ENCODE measurements at places on chromosomes 1 and 21.

DNA sequence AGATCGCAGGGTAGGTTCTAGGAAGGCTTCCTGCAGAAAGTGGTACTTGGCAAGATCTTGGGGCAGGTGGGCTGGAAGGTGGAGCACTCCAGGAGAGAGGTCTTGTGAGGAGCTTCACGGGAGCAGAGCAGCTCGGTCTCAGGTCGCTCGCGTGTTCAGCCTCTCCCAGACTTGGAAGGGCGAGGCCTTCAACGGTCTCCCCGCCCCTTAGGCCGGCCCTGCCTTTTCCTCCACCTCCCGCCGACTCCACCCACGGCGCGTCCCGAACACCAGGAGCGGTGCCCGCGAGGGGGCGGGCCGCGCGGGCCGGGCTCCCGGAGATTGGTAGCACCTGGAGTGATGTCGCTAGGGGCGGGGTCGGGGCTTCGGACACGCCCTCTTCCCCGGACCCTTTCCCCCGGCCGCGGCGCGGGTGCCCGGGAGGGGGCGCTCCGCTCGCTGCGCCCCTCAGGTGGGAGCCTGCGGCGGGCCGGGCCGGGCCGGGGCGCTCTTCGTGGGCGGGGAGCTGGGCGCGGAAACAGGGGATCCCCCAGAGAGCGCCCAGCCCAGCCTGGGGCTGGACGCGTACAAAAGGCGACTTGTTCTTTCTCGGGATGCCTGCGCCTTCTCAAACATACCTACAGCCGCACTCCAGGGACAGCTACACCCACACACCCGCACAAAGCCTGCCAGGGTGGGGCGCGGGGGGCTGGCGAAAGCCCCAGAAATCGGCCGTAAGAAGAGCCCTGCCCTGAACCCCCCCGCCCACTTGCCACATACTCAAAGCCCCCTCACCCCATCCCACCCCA lies 35.5 kb downstream of the AHDC1 start:
- peak; percentile 98 for DNase-seq

GRCh38 chr1:157170677-157171515 lies 32.7 kb upstream of the ETV3 start:
- DNase-seq: no peak

DNA sequence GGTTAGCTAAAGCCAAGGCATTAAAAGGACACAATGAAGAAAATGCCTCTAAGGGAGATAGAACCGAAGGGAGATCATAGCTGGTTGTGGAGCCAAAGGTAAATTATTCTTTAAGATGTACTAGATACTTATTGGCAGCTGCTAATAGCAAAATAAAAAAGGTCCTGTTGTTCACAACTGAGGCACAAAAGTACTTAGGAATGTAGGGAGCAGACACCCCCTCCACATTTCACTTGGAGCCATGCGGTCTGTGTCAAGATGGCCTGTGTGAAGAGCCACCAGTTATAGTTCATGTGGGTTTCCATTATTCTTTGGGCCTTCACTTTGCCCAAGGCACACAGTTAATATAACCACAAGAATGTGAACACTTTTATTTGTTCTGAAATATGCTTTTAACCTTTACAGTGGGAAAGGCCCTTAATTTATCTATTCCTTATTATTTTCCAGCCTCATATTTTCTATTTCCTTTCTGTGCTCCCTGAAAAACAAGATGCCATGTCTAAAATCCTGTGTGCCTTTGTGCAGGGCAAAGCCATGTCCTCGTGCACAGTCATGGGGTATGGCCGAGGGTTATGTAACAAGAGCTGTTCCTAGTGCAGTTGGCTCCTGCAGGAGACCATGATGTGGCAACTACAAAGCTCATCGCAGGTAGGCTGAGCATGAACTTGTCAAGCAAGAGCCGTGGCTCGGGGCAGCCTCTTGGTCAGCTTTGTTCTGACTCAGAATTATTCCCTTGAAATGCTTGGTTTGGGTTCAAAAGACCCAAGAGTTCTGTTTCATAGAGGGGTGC lies 16.2 kb upstream of the WDR26 start:
- DNase-seq: no peak

DNA sequence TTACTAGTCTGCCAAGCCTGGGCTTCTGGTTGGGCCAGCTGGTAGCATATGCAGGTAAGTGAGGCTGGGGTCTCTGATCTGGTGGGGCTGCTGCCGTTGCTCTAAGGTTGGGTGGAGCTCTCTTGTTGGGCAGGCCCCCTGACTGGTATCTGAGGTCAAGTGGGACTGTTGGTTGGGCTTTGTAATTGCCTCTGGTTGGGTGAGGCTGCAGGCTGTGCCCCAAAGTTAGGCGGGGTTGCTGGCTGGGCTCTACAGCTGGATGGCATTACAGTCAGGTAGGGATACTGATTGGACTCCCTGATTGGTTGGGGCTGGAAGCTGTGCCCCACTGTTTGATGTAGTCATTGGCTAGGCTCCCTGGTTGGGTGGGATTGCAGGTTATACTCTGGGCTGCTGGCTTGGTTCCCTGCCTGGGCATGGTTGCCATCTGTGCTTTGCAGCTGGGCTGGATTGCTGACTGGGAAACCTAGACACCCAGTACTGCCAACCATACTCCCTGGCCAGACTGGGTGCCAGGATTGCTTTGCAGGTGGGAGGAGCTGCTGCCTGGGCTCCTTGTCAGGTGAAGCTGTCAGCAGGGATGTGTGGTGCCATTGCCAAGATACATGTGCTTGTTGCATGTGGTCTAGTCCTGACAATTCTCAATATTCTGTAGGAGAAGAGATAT lies 130.5 kb downstream of the RABGAP1L start:
- DNase-seq: no peak

- DNase-seq: no peak
Observed at GRCh38 chr1:27868932-27869718, 3.2 kb upstream of the THEMIS2 start.

- no peak for DNase-seq
Observed at GRCh38 chr21:28086861-28087581, 905.7 kb downstream of the LTN1 start.

- DNase-seq: no peak
Observed at GRCh38 chr1:192168964-192169363, 10.7 kb downstream of the RGS18 start.

- DNase-seq: no peak
Observed at GRCh38 chr1:200625381-200625824, 4.9 kb upstream of the KIF14 start.

- no peak for DNase-seq
Observed at GRCh38 chr21:38139380-38140168, 117.2 kb upstream of the KCNJ15 start.

- no peak for DNase-seq
Observed at GRCh38 chr21:46188226-46189212, 4.3 kb upstream of the SPATC1L start.

- no peak for DNase-seq
Observed at GRCh38 chr1:168380945-168381344, 100.3 kb downstream of the TBX19 start.

DNA sequence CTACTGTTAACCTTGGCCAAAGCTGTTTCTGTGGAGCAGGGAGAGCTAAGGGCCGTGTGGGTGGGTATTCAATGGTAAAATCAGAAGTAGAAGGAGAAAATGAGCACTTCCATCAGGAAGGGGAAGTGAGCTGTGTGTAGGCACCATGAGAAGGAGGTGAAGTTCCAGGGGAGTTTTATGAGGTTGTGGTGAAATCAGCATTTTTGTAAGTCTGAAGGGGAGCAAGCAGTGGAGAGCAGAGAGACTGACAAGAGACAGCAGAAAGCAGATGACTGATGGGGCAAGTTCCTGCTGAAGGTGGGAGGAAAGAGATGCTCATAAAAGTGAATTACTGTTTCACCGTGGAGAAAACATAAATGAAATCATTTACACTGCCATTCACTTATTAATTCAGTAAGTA lies 2.7 kb upstream of the GPR88 start:
- no peak for DNase-seq

DNA sequence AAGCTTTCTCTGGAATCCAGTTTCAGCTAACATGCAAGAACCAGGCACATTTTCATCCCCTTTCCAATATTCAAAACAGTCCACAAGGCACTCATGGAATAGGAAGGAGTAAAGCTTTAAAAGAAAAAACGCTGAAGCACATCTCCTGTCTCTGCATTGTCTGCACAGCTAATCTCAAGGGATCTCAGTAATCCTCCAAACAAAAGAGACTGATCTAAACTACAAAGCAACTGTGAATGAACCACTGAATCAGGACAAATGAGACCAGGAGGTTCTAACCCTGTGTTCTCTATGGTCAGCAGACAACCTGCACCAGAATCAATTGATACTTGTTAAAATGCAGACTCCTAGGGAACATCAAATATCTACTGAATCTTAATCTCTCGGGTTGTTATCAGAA lies 399.0 kb downstream of the HHAT start:
- DNase-seq: no peak

DNA sequence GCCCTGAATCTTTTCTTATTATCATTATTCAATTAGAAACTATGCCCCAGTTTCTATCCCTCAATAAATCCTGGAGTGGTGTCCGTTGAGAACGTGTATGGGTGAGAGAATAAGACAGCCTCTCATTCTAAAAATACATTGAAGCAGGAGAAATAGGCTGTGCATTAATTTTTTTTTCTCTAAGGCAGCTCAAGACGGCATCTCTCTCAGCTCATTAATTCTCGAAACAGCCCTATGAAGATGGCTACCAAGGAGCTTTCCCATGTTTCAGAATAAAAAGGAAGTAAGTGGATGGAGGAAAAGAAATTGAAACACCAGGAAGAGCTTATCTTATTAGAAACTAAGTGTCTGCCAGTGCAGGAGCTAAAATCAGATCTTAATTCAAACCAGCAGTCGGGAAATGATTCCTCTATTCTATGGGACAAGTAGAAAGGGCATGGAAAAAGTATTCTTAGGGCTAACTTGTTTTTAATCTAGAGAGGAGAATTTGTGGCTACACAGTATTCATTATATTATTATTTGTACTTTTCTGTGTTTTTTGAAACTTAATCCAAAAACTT lies 347.1 kb upstream of the PLD5 start:
- DNase-seq: no peak

DNA sequence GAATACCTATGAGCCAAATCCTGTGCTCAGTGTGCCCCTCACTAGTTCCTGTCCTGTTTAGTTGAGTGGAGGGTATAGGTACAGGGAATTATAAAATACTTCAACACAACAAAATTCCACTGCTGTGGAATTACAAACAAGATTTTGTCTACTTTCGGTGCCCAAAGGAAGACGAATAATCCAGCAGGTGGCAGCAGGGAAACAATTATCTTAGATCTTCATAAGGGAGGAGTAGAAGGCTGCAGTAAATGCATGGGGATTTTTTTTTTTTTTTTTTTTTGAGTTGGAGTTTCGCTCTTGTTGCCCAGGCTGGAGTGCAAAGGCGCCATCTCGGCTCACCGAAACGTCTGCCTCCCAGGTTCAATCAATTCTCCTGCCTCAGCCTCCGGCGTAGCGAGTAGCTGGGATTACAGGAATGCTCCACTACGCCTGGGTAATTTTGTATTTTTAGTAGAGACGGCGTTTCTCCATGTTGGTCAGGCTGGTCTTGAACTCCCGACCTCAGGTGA lies 2.0 kb upstream of the PIP5K1A start:
- DNase-seq: no peak

GRCh38 chr1:24553931-24554330 lies 2.0 kb upstream of the NCMAP start:
- DNase-seq: no peak

- no peak for DNase-seq
Observed at GRCh38 chr1:201726700-201727099, 102.3 kb upstream of the IPO9 start.

GRCh38 chr1:94327001-94327690 lies 89.8 kb upstream of the ARHGAP29 start:
- DNase-seq: no peak

- DNase-seq: no peak
Observed at GRCh38 chr1:21801100-21801499, 11.0 kb upstream of the LDLRAD2 start.

- DNase-seq: no peak
Observed at GRCh38 chr1:218350801-218351266, 5.7 kb downstream of the TGFB2 start.

- no peak for DNase-seq
Observed at GRCh38 chr1:233527818-233528217, 86.1 kb upstream of the KCNK1 start.
